ENCODE measurements at places on chromosomes 16 and 17.

DNA sequence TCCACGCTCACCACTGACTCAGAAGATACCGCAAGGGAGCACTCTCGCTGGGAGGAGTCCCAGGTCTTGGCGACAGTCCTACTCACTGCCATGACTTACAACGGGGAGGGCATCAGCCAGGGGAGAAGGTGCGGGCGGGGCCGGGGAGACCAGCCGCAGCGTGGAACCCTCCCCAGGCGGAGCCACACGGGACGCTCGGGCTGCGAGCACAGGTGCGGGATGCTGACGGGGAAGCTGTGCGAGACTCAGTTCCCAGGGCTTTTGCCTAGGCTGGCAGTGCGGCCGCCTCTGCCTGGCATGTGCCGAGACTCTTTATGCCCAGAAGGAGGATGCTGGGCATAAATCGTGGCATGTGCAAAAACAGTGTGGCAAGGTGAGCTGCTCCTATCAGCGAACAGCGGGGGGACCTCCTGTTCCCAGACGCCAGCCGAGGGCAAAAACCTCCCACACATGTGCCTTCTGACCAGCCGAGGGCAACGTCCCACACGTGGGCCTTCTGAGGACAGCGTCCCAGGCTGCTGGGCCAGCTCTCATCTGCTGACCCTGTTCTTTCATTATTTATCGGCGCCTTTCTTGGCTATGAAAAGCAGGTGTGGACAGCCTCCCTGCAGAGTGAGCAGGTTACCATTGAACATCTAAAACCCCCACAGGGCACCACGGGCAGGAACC lies 6.1 kb downstream of the GALNS start:
- DNase-seq: no peak

DNA sequence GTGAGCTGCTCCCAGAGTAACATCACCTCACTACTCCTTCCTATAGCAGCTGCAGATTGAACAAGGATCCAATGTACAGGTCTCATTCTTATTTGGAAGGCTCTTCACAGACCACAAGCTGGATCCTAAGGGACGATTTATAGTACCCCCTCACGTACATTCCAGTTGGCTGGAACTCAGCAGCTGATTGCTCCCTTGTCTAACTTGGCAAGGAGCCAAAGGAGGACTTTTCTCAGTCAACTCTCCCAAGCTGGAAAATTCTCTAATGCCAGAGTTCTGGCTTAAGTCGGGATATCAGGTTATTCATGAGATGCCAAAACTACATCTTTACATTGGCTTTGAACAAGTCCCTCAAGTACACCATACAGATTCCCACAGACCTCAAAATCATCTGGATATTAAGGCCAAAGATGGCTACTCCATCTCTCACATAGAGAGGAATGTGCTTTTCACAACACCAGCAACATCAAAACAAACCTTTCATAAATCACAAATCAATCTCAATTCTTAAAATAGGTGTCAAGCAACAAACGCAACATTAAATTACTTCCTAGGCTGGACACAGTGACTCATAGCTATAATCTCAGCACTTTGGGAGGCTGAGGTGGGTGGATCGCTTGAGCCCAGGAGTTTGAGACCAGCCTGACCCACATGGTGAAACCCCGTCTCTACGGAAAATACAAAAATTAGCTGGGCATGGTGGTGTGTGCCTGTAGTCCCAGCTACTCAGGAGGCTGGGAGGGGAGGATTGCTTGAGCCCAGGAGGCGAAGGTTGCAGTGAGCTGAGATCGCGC lies 39.3 kb downstream of the SMG6 start:
- no peak for DNase-seq

- DNase-seq: no peak
These were observed 46.5 kb downstream of the ARHGAP27 start for GRCh38 chr17:45386178-45386577.

DNA sequence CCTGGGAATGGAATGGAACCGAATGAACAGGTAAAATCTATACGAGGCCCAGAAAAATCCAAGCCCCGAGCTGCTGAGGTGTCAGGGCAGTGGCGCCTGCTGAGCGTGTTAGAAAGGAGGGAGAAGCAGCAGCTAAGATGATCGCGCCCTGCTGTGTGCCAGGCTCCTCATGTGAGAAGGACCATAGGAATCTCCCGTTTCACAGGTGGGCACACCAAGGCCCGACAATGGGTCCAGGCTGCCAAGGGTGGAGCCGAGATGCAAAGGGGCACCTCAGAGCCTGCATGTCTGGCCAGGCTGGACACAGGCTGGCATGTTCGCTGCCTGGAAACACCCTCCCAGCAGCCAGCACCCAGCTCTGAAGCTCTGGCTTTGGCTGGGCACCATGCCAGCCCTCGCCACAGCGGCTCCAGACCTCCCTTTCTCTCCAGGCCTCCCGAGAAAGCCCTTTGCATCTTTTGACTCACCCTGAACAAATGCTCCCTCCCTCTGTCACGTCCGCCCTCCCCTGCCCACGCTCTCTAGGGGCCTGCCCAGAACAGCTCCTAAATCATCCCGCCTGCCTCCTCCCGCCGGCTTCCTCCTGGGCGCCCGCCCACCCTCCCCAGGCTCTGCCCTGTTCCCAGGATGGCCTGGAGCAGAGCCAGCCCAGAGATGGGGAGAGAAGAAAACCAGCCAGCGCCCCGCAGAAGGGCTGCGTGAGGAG lies 217.8 kb upstream of the GSE1 start:
- DNase-seq: no peak

DNA sequence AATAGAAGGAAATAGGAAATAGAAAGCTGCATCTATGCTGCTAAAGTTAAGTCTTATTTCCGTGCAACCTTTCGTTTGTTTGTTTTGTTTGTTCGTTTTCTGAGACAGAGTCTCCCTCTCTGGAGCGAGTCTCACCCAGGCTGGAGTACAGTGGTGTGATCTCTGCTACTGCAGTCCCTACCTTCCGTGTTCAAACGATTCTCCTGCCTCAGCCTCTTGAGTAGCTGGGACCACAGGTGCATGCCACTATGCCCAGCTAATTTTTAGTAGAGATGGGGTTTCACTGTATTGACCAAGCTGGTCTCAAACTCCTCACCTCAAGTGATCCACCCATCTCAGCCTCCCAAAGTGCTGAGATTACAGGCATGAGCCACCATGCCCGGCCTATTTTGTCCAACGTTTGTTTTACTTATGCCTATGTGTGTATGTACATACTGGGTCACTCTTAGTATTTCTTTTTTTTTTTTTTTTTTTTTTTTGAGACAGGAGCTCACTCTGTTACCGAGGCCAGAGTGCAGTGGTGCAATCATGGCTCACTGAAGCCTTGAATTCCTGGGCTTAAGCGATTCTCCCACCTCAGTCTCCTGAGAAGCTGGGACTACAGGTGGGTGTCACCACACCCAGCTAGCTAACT lies 16.8 kb downstream of the BMERB1 start:
- no peak for DNase-seq

GRCh38 chr17:58353389-58353825 lies 1.4 kb upstream of the SUPT4H1 start:
- no peak for DNase-seq

DNA sequence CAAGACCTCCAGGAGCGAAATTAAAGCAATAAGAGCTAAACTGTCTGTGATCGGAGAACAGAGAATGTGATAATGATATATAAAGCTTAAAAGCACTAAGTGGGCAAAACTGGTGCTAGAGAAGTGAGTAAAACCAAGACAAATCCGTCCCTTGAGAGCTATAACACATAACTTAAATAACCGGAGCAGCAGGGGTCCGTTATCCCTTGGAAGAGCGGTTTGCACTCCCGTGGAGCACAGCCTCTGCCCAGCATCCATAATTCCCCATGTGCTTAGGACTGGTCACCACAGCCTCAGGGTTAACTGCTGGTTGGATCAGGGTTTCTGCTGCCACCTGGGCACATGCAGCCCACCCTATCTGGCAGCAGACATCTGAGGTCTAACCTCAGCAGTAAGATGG lies 489.0 kb downstream of the NPIPA7 start:
- DNase-seq: no peak

- DNase-seq: no peak
These were observed 528 bp downstream of the PER1 start for GRCh38 chr17:8151641-8152111.

DNA sequence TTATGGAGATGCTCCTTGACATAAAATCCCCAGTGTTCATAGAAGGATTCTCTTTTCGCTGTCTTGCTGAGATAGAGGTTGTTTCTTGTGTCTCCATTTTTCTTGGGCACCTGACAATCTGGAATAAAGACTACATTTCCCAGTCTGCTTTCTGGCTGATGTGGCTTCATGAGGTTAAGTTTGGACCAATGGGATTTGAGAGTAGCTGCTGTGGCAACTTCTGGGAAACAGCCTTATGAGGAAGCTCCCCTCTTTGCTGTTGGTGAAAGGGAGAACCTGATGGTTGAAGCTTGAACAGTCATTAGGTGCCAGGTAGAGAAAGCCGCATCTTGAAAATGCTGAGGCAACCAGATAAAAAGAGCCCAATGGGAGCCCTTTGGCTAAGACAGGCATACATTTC lies 24.4 kb downstream of the HS3ST4 start:
- no peak for DNase-seq

- DNase-seq: peak; percentile 34
These were observed 19.7 kb upstream of the SLC47A1 start for GRCh38 chr17:19513897-19514488.

DNA sequence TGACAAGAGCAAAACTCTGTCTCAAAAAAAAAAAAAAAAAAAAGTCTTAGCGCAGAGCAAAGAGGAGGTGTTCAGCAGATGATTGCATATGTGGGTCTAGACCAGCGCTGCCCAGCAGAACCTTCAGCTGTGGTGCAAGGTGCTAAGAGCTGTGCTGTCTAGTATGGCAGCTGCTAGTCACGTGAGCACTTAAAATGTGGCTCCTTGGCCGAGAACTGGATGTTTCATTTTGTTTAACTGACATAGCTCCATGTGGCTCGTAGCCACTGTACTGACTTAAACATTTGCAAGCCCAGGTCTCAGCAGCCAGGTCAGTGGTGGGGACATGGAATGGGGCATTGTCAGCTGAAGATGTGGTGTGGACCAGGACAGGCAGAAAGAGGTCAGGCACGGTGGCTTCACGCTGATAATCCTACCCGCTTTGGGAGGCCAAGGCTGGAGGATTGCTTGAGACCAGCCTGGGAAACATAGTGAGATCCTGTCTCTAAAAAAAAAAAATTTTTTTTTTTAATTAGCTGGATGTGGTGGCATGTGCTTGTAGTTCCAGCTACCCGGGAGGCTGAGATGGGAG lies 9.2 kb downstream of the C1QTNF1 start:
- no peak for DNase-seq

DNA sequence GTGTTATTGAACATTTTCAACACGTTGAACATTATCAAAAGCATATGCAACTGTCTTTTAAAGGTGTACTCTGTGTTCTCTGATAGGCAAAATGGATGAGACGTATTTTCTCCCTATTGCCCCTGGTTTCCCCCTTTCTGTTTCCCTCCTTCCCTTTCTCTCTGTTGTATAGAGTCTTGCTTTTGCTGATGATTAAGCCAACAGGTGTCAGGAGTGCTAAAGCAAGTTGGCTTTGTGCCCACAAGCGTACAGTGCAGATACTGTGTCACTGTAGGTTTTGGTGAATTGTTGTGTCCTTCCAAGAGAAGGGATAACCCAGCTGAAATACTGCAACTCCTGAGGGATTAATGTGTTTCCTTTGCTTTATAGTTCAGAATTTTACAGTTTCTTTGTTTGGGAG lies 74.4 kb downstream of the COX10 start:
- DNase-seq: no peak

GRCh38 chr17:82979718-82980117 lies 99.7 kb upstream of the METRNL start:
- no peak for DNase-seq

DNA sequence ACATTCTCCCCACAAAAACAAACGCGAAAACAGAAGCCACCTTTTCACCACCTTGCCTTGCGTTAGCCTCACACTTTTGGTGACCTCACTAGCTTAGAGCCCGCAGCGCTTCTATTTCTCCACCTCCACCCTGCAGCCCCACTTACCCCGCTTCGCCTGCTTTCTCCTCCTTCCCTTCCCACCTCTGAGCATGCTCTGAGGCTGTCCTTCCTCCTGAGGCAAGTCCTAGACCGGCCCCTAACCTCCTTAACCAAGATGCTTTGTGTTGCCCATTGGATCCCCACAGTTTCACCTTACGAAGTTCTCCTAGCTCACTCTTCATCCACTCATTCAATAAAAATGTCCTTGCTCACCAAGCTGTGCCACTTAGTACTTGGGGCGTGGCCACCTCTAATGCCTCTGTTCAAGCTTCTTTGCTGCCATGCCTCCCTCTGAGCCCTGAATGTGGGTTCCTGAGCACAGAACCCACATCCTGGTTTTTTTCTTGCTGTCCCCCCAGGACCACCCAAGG lies 1.3 kb downstream of the GNGT2 start:
- peak; percentile 58 for DNase-seq

DNA sequence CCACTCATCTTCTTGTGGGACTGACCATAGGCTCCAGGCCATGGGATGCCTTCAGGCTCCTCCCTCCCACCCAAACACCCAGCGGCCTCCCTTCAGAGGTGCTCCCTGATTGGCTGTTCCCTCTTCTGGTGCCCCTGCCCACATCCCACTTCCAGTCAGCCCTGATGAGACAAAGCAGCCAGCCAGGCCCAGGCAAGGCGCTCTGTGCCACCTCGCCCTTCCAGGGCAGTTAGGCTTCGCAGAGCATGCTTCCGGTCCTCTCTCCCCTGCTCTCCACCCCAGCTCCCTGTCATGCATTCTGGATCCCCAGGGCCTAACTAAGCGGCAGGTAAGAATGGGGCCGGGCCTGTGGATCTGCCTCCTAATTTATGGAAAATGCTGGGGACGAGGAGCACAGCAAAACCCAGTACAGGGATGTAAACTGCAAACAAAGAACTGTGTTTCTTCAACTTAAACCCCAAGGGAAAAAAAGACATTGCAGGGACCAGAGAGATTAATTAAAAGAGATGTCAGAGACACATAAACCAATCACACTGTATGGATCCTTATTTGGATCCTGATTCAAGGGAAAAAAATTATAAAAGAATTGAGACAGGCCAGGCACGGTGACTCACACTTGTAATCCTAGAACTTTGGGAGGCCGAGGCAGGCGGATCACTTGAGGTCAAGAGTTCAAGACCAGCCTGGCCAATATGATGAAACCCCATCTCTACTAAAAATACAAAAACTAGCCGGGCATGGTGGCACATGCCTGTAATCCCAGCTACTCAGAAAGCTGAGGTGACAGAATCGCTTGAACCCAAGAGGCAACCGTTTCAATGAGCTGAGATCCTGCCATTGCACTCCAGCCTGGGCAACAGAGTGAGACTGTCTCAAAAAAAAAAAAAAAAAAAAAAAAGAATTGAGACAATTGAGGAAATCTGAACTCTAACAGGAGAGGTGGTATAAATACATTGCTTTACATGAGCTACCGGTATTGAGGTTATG lies 26.0 kb downstream of the ZDHHC7 start:
- no peak for DNase-seq

DNA sequence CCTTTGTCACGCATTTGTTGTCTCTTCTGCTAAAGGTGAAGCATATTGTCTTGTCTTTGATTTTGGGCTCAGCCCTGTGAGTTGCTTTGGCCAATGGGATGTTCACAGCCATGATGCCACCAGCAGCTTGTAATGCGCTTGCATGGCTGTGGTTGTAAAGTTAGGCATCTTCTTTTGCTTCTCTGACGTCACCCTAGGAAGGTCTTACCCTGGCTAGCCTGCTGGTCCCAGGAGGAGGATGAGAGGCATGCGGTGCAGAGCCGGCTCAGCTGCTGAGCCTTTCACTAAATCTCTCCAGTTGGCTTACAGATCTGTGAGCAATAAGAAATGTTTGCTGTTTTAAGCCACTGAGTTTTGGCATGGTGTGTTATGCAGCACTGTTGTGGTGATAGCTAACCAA lies 40.8 kb downstream of the IRX6 start:
- DNase-seq: no peak

- DNase-seq: peak; percentile 1
These were observed 162.8 kb downstream of the FOXL1 start for GRCh38 chr16:86740906-86741799.
